Esophagus squamous epithelium (tissue), 5 donors: ENCODE measurements at places on chromosomes 4 and X.

DNA sequence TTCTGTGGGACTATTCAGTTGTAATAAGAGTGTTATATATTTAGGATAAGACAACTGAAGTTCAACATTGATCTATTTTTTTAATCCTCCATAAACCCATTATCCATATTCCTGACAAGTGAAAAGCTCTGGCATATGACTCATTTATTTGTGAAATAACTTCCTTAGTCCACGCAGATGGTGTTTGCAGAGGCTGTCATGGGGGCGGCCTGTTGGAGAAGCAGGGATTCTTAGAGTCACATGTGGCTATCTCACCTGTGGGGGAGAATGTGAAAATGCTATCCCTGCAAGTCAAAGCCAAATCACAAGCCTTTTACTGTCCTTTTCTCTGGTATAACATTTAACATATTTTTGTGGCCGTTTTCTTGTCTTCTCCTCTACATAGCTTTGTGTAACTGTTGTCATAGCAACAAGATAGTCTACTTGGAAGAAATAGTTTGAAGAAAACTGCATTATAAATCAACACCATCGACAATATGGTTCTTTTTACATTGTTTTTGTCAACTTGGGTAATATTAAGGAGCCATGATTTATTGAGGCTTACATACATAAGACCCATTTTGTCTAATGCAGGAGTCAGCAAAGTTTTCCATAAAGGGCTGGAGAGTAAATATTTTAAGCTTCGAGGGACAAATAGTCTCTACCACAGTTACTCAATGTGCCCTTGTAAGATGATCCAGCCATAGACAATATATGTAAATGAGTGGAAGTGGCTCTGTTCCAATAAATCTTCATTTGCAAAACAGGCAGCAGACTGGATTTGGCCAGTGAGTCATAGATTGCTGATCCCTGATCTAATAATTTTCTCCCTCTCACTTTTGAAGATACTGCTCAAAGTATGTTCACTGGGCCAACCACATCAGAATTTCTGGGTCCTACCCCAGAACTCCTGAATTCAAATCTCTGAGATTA lies 395.0 kb downstream of the DTHD1 start:
- DNase-seq: no peak

DNA sequence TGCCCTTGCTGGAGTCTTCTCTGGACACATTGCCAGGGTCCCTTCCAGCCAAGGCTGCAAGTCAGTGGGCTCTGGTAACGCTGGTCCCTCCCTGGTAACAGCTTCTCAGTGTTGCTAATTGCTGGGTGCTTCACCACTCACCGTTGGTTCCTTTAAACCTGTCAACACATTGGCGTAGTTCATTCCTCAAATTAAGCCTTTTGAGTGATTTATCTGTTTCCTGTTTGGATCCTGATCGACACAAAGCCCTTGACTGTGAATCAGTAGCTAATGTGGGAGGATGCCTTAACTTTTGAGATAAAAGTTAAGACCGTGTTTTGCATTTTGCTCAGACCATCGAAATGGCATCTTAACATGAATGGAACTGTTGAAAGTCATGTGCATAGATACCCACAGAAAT lies 125.9 kb downstream of the AMELX start:
- DNase-seq: no peak

- no peak for DNase-seq
These were observed 9.3 kb downstream of the PRDM8 start for GRCh38 chr4:80206521-80207171.

DNA sequence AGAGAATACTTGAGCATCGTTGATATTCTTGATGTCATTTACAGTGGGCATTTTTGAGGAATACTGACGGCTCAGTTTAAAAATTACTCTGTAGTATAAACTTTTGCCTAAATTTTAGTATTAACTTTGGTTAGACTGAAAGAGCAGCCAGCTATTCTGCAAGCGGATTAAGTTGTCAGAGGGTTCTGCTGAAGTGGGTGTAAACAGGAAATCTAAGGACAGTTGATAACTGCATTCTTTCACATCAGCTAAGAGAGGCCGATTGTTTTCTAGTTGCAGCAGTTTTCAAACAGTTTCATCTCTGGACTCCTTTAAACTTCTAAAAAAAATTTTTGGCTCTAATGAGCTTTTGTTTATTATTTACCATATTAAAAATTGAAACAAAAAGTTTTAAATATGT lies 149.6 kb downstream of the RAPGEF2 start:
- no peak for DNase-seq

GRCh38 chr4:63717384-63717783 lies 691.9 kb downstream of the TECRL start:
- no peak for DNase-seq

DNA sequence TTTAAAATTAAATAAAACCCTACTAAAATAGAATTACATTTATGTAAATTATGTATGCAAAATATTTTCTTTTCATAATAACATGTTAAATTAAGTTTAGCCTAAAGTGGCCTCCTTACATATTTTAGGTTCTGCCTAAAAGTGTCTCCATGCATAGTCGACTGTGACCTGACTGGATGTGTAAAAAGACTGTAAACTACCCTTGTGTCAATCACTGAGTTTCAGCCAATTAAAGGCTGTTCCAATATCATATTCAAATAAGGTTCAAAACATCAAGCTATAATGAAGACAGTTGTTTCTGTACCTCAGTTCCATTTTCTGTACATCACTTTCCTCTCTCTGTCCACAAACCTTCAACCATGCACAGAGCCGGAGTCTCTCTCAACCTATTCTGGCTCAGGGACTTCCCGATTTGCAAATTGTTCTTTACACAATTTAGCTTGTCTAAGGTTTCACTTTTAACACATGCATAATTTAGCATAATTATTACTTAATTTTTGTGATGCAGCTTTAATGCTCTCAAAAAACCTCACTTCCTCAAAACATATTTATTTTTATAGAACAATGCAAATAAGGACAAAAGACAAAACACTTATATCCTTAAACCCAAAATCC lies 60.1 kb downstream of the SH3RF1 start:
- DNase-seq: no peak

DNA sequence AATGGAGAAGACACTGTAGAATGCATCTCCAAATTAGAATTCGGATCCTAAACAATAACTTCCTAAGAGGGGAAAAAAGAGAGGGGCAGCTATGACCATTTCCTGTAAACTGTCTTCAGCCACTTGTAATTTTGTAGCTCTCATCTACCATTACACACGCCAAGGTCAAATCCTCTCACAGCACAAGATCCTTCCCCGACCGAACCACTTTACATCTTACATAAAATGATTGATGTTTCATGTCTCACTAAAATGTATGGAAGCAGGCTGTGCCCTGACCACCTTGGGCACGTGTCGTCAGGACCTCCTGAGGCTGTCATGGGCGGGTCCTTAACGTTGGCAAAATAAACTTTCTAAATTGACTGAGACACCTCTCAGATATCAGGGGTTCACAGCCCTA lies 24.1 kb upstream of the PBDC1 start:
- no peak for DNase-seq

DNA sequence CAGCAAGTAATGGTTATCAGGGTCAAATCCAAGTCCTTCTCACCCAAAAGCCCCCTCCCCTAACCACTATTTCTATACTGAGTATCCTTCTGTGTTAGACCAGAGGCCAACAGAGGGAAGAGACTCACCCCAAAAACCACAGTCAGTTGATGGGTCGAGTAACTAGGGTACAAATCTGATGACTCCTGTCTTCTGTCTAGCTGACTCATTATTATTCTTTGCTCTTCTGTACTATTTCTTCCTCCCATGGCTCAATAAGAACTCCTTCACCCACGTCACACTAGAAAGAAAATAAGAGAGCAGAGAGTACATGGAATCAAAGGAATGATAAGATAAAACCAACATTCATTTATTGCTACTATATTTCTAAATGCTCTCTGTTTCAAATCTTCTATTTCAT lies 2.0 kb downstream of the RAB40A start:
- DNase-seq: no peak
